Thoracic aorta (tissue), 2 donors: ENCODE measurements at places on chromosomes 4 and X.

- no peaks in the 10 kb centered on the region for H3K27me3 ChIP-seq
- H3K27ac ChIP-seq, result no peak overlapping the region
- no peaks in the 10 kb centered on the region for H3K4me1 ChIP-seq
- H3K4me3 ChIP-seq, result no peak overlapping the region
Measured at GRCh38 chr4:26218677-26219605, 101.9 kb upstream of the RBPJ start.

DNA sequence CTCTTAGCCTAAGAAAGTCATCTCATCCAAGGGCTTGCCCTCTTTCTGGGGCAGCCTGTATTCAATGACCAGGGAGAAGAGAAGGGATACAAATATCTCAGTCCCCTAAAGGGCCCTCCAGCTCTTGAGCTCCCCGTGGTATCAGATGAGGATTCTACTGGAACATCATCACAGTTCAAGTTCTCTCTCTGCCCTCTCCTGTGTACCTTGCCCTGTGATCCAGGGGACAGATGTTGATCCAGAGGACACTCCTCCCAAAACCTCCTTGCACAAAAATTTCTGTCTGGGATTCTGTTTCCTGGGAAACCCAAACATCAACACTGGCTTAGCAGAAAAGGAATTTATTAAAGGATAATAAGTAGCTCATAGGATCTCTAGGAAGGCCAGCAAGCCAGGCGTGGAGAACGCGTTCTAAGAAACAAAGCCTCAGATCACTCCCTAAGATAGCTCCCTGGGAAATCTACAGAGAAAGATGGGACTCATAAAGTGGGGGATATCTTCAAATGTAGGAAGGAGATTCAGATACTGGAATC is 296.3 kb upstream of the KLF3 start:
- DNase-seq, result no peak
- peak overlapping the region; percentile 53 for H3K27ac ChIP-seq
- peaks cover 28% of the 10 kb centered on the region for H3K4me1 ChIP-seq
- H3K27me3 ChIP-seq, result no peaks in the 10 kb centered on the region
- H3K36me3 ChIP-seq, result no peaks in the 10 kb centered on the region

GRCh38 chr4:122772311-122772710 is 39.8 kb downstream of the BBS12 start:
- H3K36me3 ChIP-seq, result no peaks in the 10 kb centered on the region
- no peaks in the 10 kb centered on the region for H3K4me1 ChIP-seq
- no peak overlapping the region for H3K4me3 ChIP-seq
- no peaks in the 10 kb centered on the region for H3K27me3 ChIP-seq
- DNase-seq, result no peak

- H3K27ac ChIP-seq, result no peak overlapping the region
- H3K4me1 ChIP-seq, result no peaks in the 10 kb centered on the region
- DNase-seq, result no peak
- no peaks in the 10 kb centered on the region for H3K36me3 ChIP-seq
- H3K4me3 ChIP-seq, result no peak overlapping the region
Measured at GRCh38 chr4:35734381-35735098, 509.8 kb downstream of the ARAP2 start.

GRCh38 chr4:140126261-140126660 is 27.7 kb downstream of the MAML3 start:
- H3K4me1 ChIP-seq, result no peaks in the 10 kb centered on the region
- H3K36me3 ChIP-seq, result no peaks in the 10 kb centered on the region
- DNase-seq, result no peak
- H3K4me3 ChIP-seq, result no peak overlapping the region
- H3K27ac ChIP-seq, result no peak overlapping the region
- no peaks in the 10 kb centered on the region for H3K27me3 ChIP-seq

- H3K4me1 ChIP-seq, result no peaks in the 10 kb centered on the region
- no peak for DNase-seq
- no peak overlapping the region for H3K27ac ChIP-seq
- H3K36me3 ChIP-seq, result no peaks in the 10 kb centered on the region
Measured at GRCh38 chr4:176451443-176451842, 131.7 kb downstream of the SPCS3 start.

DNA sequence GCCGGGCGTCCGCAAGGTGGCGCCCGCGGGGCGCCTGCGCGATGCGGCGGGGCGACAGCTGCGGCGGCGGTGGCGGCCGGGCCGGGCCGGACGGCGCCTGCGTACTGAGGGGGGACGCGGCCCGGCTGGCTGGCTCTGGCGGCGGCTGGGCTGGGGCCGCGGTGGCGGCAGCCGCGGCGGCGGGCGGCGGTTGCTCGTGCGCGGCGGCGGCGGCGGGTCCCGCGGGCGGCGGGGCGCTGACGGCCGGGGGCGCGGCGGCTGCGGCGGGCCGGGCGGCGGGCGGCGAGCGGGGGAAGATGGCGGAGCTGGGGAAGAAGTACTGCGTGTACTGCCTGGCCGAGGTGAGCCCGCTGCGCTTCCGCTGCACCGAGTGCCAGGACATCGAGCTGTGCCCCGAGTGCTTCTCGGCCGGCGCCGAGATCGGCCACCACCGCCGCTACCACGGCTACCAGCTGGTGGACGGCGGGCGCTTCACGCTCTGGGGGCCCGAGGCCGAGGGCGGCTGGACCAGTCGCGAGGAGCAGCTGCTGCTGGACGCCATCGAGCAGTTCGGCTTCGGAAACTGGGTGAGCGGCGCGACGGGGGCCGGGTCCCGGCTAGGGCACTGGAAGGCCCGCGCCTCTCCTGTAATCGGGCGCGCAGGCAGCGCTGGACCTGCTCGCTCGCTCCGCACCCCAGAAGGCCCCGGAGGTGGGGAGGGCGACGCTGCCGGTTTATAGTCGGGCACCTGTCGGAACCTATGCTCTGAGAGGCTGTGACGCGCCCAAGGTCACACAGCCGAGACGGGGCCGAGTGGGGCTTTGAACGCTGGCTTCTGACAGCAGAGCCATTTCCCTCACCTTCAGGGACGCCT is at the start of gene TADA2B:
Gene TADA2B, plus strand, starts transcription at position 89 of the 853 bp plus-strand sequence. Its CDS starts 208 bp downstream, at position 297.
- no peaks in the 10 kb centered on the region for H3K36me3 ChIP-seq
- peak within 1 kb of the TSS; percentile 93 for H3K4me3 ChIP-seq
- H3K4me1 ChIP-seq, result peaks cover 40% of the 10 kb centered on the region
- no peak for DNase-seq
- H3K27me3 ChIP-seq, result no peaks in the 10 kb centered on the region

DNA sequence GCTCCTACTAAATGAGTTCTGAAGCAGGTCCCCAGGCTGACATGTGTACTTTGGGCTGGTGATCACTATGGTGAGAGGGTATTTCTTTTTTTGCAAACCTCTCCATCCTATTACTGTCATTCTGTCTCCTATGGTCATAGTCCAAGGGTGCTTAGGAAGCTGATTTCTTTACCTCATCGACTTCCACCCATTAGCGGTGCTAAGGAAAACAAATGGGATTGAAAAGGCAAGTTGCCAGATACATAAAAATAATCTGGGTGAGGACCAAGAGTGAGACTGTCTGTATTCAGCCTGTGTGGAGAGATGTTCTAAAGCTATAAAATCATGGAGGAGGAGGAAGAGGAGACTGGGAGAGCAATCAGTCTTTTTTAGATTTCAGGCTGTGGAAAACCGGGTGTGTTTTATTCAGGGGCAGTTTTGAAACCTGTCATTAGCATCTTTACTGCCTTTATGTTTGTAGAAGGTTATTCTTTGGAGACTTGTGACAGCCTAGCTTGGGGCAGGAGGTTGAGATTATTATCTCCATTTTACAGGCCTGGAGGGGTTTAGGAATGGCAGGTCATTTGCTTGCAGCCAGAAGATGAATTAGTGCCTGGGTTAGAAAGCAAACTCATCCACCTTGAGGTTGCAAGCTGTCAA is 1.9 kb downstream of the TMEM164 start:
- H3K4me3 ChIP-seq, result peak overlapping the region; percentile 76
- H3K27ac ChIP-seq, result no peak overlapping the region
- H3K27me3 ChIP-seq, result no peaks in the 10 kb centered on the region

DNA sequence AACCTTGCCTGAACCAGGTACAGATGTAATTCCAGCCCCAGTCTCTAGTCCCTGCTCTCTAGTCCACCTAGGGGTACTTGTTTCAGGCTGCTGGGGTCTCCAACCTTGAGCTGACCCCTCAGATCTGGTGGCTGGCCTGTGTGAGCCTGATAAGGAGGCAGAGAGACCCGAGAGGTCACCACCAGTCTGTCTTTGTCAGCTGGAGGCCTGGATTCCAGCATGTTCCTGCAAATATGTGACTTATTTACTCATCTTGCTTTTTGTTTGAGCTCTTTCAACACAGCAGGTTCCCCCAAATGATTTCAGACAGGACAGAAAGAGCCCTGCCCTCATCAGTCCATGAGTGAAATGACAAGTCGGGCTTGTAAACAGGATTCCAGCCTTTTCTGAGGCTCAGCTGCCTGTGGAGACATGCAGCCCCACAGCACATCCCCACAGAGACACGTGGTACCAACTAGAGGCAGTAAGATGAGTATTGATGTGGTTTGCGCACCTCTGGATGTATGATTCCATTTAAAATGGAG is 37.5 kb upstream of the STK26 start:
- no peaks in the 10 kb centered on the region for H3K27me3 ChIP-seq
- H3K27ac ChIP-seq, result no peak overlapping the region
- no peak for DNase-seq
- H3K4me1 ChIP-seq, result no peaks in the 10 kb centered on the region
- H3K36me3 ChIP-seq, result no peaks in the 10 kb centered on the region

GRCh38 chr4:176014583-176015108 is 51.0 kb upstream of the WDR17 start:
- no peaks in the 10 kb centered on the region for H3K36me3 ChIP-seq
- no peak overlapping the region for H3K27ac ChIP-seq
- no peaks in the 10 kb centered on the region for H3K27me3 ChIP-seq
- no peak overlapping the region for H3K4me3 ChIP-seq
- no peak for DNase-seq
- no peaks in the 10 kb centered on the region for H3K4me1 ChIP-seq

GRCh38 chr4:99763635-99764101 is 53.0 kb upstream of the DAPP1 start:
- peaks cover 30% of the 10 kb centered on the region for H3K4me1 ChIP-seq
- no peaks in the 10 kb centered on the region for H3K27me3 ChIP-seq
- DNase-seq, result peak; percentile 60
- H3K27ac ChIP-seq, result no peak overlapping the region
- no peaks in the 10 kb centered on the region for H3K36me3 ChIP-seq

GRCh38 chrX:9340598-9341290 is 124.1 kb upstream of the TBL1X start:
- H3K27me3 ChIP-seq, result no peaks in the 10 kb centered on the region
- peak overlapping the region; percentile 89 for H3K27ac ChIP-seq
- no peak for DNase-seq

GRCh38 chr4:44025376-44026020 is 423.1 kb downstream of the KCTD8 start:
- H3K36me3 ChIP-seq, result no peaks in the 10 kb centered on the region
- H3K27ac ChIP-seq, result no peak overlapping the region
- no peaks in the 10 kb centered on the region for H3K27me3 ChIP-seq
- no peak for DNase-seq
- H3K4me3 ChIP-seq, result no peak overlapping the region
- no peaks in the 10 kb centered on the region for H3K4me1 ChIP-seq

DNA sequence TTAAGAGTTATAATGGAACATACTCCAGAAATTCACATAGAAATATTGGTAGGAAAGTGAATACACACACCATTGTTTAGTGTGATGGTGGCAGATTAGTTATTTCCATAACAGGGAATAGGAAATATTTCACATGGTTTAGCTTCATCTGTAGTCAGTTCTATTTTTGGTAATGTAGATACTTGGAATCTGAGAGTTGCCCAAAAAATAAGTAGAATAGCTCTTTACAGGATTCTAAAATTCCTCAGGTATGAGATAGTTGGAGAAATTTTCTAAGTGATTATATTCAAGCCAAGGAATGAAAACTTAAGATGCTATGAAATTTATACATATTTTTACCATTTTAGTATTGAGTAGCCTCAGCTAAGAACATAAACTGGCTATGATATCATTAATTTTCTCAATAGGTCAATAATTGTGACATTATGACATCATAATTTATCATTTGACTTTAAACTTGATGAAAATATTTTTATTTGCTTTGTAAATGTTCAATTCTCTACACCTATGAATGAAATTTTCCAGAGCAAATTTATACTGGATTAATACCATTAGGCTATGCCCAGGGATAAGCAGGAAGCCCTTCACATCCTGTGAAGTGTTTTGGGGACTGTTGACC is 35.8 kb downstream of the CPEB2 start:
- peaks cover 35% of the 10 kb centered on the region for H3K4me1 ChIP-seq
- no peak for DNase-seq
- H3K36me3 ChIP-seq, result no peaks in the 10 kb centered on the region
- no peaks in the 10 kb centered on the region for H3K27me3 ChIP-seq

DNA sequence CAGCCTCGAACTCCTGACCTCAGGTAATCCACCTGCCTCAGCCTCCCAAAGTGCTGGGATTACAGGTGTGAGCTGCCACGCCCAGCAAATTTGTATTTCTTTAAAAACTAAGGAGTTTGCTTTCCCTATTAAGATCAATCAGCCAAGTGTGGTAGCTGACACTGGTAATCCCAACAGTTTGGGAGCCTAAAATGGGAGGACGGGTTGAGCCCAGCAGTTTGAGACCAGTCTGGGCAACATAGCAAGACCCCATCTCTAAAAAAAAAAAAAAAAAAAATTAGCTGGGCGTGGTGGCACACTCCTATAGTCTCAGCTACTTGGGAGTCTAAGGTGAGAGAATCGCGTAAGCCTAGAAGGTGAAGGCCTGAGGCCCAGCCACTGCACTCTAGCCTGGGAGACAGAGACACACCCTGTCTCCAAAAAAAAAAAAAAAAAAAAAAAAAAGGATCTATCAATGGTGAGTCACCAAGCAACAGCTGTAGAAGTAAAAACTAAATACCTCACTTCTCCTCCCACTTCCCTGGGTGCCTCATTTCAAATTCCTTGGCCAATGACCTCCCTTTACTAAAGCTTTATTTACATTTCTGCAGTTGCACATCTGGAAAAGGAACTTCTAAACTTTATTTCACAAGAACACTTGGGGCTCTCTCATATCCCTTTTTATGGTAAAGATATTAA is 54.5 kb downstream of the LDB2 start:
- no peaks in the 10 kb centered on the region for H3K36me3 ChIP-seq
- DNase-seq, result no peak
- no peak overlapping the region for H3K27ac ChIP-seq

- no peaks in the 10 kb centered on the region for H3K4me1 ChIP-seq
- no peaks in the 10 kb centered on the region for H3K36me3 ChIP-seq
- no peak overlapping the region for H3K27ac ChIP-seq
- no peak overlapping the region for H3K4me3 ChIP-seq
Measured at GRCh38 chrX:19034025-19034424, 50.1 kb upstream of the PHKA2 start.

DNA sequence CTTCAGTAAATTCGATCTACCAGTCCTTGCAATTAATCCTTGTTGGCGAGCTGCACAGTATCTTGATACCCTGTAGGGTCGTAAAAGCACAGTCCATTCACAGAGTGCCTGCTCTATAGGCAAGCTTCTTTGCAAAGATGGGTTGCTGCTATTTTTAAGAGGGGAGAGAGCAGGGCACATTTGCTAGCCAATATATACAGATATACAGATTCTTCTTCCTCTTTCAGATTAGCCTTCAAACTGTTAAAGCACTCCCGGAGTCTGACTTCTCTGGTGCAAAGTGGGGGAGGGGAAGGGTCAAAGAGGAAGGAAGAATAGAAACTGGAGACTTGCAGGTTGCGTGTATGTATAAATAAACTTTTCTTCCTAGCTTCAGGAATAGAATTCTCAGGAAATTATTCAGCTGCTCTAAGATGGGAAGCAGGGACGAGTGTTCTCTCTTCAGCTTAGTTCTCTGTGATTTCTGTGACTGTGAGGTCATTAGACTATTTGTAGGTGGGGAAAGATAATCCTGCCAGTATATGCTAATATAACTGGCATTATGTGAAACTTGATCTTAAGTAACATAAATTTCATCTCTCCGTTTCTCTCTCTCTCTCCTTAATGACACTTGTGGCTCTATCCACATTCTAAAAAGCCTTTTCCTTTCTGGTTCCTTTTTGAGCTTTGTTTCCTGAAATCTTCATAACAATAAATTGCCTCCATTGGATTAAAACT is at the start of gene CYSLTR1:
Gene CYSLTR1, minus strand, starts transcription at position 242 of the 717 bp plus-strand sequence. CDS start 53,865 bp downstream, outside the sequence.
- no peaks in the 10 kb centered on the region for H3K36me3 ChIP-seq
- no peak within 1 kb of the TSS for H3K27ac ChIP-seq
- H3K4me1 ChIP-seq, result no peaks in the 10 kb centered on the region
- DNase-seq, result no peak
- no peaks in the 10 kb centered on the region for H3K27me3 ChIP-seq
